Stomach (tissue), 19 donors: ENCODE measurements at places on chromosomes 2 and 18. TPM values are rescaled to one million over a fixed set of nuclear protein-coding genes. Genes with fewer than 3 reads are reported as not detected.

DNA sequence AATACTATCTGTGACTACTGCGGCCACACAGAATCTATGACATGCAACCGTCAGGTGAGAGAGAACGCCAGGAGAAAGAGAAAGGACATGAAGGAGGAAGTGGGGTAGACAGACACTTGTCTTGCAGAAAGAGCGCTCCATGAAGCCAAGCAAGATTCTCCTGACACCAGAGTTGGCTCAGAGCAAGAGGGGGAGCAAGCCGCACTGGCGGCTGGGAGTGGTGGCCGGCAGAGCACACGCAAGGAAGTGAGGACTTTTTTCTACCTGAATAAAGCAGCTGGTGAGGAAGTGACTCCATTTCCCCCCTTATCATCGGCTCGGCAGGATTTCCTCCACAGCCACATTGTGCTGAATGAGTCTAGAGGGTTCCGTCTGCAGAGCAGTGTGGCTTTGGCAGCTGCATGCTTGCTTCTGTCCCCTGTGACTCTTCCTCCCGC, 181.6 kb downstream of the BCL2 start:
- peaks cover 39% of the 10 kb centered on the region for H3K4me1 ChIP-seq
- H3K36me3 ChIP-seq, result no peaks in the 10 kb centered on the region
- peak overlapping the region; percentile 45 for H3K27ac ChIP-seq
- H3K27me3 ChIP-seq, result no peaks in the 10 kb centered on the region

- H3K36me3 ChIP-seq, result no peaks in the 10 kb centered on the region
- no peaks in the 10 kb centered on the region for H3K27me3 ChIP-seq
- H3K27ac ChIP-seq, result no peak overlapping the region
- no peaks in the 10 kb centered on the region for H3K4me1 ChIP-seq
- H3K4me3 ChIP-seq, result no peak overlapping the region
- DNase-seq, result peak; percentile 76
These were observed 57.5 kb upstream of the AGPS start for GRCh38 chr2:177334940-177335543.

- no peaks in the 10 kb centered on the region for H3K27me3 ChIP-seq
- H3K4me1 ChIP-seq, result no peaks in the 10 kb centered on the region
- DNase-seq, result no peak
- no peaks in the 10 kb centered on the region for H3K36me3 ChIP-seq
- H3K27ac ChIP-seq, result no peak overlapping the region
These were observed 62.2 kb downstream of the GALNT14 start for GRCh38 chr2:31075941-31076590.

OSR1 gene
- 6.2 TPM for total RNA-seq

FAM124B gene
- total RNA-seq, result 3.5 TPM
